Stimulated activated CD4-positive, alpha-beta T cell treated with anti-CD3 and anti-CD28 coated beads, TNF-alpha, amount 100 ng/mL, for 48 hours (primary cell): ENCODE measurements at places on chromosomes 16 and 17.

DNA sequence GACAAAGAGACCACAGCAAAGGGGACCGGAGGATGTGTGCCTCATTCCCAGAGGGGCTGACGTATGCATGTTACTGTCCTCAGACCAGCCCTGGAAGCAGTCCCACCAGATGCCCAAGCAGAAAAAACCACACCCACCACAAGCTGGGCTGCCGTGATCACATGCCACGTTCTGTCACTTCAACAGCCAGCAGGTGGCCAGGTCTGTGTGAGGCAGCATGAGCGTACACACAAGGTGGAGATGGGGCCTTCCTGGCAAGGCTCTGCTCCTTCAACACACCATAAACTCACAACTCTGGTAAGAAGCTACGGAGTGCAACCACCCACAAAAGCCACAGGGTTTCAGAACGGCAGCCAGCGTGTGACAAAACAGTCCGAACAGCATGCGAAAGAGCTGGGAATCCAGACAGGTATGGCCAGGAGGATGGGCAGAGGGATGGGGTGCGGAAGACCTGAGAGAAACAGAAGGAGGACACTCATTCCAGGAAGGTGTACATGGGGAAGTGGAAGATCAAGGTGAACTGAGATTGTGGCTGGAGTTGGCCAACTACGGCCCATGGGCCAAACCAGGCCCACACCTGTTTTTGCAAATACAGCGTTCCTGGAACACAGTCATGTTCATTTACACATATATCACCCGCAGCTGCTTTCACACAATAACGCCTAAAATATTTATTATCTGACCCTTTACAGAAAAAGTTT lies 27.9 kb downstream of the MBTPS1 start:
- peak; percentile 15 for DNase-seq

DNA sequence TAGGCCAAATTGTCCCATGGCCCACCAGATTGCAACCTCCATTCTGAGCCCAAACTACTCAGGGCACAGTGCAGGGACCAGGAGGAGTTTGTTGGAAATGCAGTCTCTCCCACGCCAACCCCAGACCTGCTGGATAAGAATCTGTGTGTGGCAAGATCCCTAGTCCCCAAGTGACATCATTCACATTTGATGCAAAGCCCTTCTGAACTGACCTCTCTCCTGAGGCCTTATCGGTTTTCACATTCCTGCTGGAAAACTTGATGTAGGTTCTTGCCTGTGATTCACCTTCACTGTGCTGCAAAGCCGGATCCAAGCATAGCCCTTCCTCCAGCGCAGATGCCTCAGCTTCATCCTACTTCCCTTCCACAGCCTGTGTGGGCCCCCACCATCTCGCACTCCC lies 6.6 kb upstream of the SHCBP1 start:
- no peak for DNase-seq

DNA sequence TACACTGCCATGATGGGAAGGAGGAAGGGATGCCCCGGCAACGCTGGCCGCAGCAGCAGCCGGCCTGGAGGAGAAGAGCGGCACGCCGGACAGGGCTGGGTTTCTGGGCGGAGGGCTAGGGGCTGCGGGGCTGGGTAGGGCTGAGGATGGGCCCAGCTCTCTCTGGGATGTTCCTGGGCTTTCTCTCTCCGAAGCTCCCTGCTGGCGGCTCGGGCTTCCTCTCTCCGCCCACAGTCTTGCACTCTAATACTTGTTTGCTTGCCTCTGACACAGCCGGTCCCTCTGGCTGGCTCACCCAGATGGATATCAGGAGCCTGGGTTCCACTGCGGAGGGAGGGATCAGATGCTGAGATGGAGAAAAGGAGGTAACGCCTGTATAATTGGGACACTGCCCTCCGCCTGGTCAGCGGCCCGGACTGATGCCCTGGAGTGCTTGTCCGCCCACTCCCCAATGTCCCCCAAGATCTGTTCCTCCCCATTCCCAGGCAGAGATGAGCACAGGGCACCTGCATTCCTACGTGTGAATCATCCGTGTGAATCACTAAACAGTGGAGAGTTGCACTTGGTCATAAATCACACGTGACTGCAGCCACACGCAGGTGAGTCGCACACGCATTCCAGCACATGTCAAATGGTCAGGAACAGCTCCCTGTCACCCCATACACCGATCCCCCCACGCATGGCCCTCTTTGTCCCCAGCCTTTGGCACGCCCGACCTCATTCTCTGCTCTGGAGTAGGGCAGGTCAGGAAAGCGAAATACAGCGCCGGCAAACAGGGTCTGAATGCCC lies at the start of gene ALOXE3:
Gene ALOXE3 (minus strand): TSS at position 535 of the 789 bp plus-strand sequence. CDS start 524 bp downstream, at position 11.
- DNase-seq, result no peak

GRCh38 chr16:56980792-56981724 lies 8.3 kb upstream of the NLRC5 start:
- no peak for DNase-seq

- DNase-seq, result no peak
These were observed 416.6 kb upstream of the PMFBP1 start for GRCh38 chr16:72588551-72588950.

DNA sequence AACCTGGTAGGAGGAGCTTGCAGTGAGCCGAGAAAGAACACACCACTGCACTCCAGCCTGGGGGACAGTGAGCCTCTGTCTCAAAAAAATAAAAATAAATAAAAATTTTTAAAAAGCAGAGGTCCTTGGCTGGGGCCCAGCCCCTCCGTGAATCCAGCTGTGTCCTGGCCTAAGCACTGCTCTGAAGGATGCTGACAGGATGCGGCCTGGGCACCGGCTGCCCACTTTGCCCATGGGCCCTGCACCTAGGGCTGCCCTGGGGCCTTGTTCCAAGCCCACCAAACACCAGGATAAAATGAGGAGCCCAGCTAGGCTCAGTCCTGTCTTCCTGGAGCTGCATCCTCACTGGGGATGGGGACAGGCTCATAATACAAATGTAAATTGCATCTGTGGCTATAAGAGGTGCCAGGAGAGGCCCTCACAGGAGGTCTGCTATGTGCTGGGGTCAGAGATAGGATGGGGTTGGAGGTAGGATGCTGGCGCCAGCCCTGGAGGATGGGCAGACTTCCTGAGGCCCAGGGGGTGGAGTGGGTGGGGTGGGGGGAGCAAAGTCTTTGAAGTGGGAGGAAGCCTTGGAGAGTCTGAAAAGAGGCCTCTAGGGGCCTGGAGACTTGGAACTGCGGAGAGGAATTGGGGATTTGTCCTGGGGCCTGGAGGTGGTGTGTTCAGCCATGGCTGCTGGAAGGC lies 6.2 kb downstream of the C16orf89 start:
- DNase-seq, result no peak

- no peak for DNase-seq
These were observed 39.3 kb upstream of the IRX6 start for GRCh38 chr16:55284718-55285099.

DNA sequence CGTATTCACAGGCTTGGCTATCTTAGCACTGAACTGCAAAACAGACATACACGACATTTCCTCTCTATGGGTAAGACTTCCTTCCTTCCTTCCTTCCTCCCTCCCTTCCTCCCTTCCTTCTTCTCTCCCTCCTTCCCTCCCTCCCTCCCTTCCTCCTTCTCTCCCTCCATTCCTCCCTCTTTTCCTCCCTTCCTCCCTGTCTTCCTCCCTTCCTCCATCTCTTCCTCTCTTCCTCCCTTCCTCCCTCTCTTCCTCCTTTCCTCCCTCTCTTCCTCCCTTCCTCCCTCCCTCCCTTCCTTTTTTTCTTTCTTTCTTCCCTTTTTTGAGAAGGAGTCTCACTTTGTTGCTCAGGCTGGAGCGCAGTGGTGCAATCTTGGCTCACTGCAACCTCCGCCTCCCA lies 22.4 kb upstream of the SHISA9 start:
- DNase-seq, result no peak

DNA sequence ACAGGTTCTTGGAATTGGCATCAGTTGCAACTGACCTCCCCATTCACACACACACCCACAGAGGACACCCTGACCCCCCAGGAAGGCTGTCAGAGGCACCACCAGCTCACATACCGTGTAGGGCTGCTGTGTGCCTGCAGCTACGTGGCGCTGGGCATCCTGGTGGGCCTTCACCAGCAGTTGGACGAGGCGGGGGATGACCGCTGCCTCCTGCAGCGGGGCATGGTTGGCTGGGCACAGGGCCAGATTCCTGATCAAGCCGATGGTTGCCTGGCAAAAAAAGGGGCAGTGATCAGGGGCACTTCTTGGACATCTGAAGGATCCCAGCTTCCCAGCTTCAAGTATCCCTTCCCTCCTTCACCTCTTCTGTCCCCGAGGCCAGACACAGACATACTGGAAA lies 24.2 kb upstream of the HAP1 start:
- no peak for DNase-seq

DNA sequence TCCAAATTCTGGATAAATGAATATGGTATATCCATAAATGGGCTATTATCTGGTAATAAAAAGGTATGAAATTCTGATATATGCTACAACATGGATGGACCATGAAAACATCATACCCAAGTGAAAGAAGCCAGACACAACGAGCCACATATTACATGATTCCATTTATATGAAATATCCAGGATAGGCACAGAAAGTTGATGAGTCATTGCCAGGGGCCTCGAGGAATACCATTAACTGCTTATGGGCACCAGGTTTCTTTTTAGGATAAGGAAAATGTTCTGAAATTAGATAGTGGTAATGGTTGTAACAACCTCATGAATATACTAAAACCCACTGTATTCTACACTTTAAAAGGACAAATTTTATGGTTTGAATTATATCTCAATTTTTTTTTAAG lies 123.2 kb downstream of the PITPNC1 start:
- no peak for DNase-seq
